ENCODE measurements at places on chromosomes 4 and X.

DNA sequence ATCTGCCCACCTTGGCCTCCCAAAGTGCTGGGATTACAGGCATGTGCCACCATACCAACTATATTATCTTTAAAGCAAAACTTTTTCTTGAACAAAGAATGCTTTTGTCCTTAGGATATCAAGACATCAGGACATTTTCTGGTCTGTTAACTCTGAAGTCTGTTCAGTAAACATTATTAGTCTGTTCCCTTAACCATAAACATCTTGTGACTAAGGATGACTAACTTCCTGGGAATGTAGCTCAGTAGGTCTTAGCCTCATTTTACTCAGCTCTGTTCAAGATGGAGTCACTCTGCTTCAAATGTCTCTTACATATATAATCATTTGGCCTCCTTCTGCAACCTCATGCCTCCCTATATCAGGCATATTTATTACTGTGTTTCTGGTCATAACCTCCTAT, 122.9 kb downstream of the UBE2NL start:
- no peak for DNase-seq

- no peak for DNase-seq
These were observed 357.8 kb downstream of the MID1IP1 start for GRCh38 chrX:39158801-39159657.

- DNase-seq = no peak
These were observed 2144.2 kb upstream of the AGA start for GRCh38 chr4:179586460-179586859.

DNA sequence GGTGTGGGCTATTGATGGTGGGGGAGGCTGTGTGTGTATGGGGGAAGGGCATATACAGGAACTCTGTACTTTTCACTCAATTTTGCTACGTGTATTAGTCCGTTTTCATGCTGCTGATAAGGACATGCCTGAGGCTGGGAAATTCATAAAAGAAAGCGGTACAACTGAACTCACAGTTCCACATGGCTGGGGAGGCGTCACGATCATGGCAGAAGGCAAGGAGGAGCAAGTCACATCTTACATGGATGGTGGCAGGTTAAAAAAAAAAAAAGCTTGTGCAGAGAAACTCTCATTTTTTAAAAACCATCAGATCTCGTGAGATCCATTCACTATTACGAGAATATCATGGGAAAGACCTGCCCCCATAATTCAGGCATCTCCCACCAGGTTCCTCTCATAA, 152.3 kb downstream of the NEK1 start:
- DNase-seq = no peak

DNA sequence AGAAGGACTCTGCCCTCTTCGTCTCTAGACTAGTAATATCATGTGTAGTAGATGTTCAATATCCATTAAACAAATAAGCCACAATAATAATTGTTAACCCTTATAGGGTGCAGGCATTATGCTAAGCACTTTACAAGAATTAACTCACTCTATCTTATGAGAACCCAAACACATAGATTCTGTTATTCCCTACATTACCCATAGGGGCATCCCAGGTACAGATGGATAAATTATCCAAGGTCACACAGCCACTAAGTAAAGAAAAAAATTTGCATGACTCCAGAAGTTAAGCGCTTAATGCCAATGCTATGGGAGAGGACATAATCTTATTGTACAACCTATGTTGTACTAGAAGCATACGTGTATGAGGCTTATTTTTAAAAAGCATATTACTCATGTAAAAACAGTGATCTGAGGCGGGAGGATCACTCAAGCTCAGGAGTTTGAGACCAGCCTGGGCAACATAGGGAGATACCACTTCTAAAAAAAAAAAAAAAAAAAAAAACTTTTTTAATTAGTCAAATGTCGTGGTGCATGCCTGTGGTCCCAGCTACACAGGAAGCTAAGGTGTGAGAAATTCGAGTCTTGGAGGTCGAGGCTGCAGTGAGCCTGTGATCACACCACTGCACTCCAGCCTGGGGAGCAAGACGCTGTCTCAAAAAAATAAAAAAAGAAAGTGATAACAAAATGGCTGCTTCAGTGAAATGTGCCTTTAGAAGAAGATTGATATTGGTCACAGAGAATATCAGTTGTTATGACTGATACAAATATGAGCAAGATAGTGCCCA, 13.6 kb downstream of the LDB2 start:
- no peak for DNase-seq

- no peak for DNase-seq
These were observed 39.5 kb downstream of the SLC7A11 start for GRCh38 chr4:138202686-138203085.

GRCh38 chr4:119833611-119834010, 205.0 kb upstream of the PDE5A start:
- no peak for DNase-seq

GRCh38 chrX:33725535-33726210, 406.4 kb downstream of the FAM47A start:
- DNase-seq = no peak

DNA sequence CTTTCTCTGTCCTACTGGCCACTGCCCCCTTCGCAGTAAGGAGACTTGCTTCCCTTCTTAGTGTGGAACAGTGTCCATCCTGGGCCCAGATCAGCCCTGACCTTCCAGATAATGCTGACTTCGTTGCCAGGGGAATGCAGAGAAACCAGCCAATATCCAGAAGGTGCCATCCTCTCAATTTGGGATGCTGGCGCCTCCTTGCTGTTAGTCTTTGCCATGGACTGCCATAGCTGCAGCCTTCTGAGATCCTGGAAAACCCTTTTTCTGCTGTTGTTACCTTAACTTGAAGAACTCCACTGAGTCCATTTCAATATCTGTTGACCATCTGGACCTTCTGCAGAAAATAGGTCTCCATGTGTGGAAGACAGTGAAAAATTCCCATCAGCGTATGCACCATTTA, 21.8 kb downstream of the RAI2 start:
- DNase-seq = no peak

- no peak for DNase-seq
These were observed 541.9 kb upstream of the BOD1L1 start for GRCh38 chr4:14169460-14169859.

DNA sequence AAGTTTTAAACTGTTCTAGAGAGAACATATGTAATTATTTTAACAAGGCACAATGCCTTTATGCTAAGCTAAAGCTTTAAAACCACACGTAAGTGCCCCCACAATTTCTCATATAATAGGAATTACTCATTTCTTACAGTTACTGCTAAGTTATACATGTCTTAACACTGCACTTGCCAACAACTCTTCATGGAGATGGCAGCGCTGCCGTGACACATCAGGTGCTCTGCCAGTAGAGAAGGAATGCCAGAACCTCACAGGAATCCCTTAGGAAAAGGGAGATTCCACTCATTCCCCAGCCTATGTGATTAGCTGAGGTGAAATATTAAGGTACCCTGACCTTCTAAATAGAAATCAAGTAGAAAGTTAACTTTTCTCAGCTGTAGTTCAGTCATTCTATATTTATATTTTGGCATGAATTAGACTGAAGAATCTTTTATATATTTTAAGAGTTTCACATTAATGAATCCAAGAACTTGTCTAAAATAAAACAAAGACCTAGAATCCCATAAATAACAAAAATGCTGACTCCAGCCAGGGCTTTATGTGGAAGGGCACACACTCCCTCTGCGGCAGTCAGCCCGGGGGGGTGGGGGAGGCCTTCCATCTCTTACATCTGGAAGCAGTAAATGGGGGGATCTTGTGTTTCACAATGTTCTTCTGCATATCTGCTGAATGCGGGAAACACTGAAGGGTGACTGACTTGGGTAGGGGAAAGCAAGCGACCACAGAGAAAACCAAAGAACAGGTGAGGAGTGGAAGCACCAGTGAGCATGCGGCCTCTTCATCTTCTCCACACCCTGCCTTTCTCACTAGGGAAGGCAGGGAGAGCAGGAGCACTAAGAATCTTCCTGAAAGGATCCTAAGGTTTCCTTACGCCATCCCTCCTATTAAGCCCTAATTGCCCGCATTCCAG, 23.7 kb downstream of the ACSL1 start:
- DNase-seq = no peak

DNA sequence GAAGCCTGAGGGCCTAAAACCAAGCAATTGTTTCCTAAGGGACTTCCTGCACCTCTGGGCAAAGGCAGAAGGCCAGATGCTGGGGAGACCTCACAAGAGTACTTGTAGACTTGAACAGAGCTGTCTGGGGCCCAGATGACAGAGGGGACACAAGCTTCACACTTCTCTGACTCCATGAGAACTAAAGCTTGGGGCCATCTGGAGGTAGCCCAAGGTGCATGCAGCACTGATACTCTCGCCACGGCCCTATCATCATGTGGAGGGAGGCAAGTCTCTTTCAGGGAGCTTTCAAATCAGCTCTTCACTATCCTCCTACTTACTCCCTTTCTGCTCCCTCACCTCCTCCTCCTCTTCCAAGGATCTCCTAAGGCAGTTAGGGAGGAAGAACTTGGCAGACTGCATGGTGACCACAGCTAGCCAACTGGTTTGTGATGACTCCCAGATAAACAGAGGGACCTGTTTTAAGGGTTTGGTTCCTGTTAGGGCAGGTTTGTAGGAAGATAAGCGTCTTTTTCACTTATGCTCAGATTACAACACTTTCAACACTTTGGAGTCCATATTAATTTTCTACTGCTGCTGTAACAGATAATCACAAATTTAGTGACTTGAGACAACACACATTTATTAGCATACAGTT, 23.8 kb downstream of the MSL3 start:
- no peak for DNase-seq

GRCh38 chr4:108607079-108607815, 13.1 kb upstream of the RPL34 start:
- no peak for DNase-seq

GRCh38 chrX:114619874-114620273, 36.0 kb downstream of the HTR2C start:
- no peak for DNase-seq

DNA sequence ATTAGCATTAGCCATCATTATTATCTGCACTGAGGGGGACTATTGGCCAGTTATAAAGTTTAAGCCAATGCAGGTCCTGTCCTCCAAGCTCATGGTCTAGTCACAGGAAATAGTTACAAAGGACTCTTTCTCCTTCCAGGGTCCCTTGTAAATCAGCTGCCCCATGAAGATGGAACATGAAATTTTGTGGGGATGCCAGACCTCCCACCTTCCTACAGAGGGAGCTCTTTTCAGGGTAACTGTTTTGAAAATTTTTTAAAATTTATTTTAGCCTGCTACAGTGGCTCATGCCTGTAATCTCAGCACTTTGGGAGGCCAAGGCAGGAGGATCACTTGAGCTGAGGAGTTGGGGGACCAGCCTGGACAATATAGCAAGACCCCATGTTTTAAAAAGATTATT, 124.4 kb upstream of the SLC34A2 start:
- DNase-seq = no peak

DNA sequence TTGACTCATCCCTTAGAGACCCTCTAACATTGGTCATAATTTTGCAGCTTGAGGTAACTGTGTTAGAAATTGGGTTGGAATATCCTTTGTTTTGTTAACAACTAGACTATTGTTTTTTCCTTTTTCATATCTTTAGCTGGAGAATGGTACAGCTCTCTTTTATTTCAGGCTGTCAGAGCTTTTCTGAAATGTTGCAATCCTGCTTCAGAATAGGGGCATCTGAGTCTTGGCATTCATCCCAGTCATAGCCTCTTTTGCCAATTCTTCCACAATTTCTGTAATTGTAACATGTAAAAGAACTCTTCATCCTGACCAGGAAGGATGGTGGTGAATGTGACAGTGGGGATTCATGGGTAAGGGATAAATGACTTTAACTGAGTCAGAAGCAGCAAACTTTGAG, 128.7 kb downstream of the FHIP1A start:
- no peak for DNase-seq

GRCh38 chrX:24805201-24805600, 111.5 kb downstream of the POLA1 start:
- no peak for DNase-seq

- DNase-seq = no peak
These were observed 1.5 kb downstream of the MND1 start for GRCh38 chr4:153346031-153346430.

DNA sequence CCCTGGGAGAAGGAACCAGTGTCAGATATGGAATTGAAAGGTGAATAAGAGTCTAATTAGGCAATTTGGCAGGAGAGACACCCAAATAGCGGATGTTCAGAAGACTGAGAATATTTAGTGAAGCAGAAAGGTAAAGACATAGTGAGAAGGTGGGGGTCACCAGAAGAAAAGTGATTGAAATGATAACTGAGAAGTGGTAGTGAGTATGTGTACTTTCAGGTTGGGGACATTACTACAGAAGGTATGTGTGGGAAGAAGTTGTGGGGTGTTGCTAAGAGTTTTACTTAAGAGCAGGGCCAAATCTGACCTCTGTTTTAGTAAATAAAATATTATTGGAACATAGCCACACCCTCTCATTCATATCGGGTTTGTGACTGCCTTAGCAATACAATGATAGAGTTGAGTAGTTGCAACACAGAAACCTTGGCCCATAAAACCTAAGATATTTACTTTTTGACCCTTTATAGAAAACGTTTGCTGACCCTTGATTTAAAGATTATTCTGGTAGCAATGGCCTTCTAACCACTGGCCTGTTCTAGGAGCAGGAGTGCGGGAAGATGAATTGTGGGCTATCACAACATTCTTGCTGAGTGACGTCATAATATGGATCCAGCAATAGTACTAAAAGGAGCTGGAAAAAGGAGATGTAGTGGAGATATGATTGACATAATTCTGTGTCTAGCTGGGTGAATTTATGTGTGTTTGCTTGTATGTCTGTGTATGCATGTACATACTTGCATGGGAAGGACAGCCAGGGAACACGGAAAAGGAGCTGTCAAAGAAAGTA, 115.3 kb downstream of the HS3ST1 start:
- no peak for DNase-seq

DNA sequence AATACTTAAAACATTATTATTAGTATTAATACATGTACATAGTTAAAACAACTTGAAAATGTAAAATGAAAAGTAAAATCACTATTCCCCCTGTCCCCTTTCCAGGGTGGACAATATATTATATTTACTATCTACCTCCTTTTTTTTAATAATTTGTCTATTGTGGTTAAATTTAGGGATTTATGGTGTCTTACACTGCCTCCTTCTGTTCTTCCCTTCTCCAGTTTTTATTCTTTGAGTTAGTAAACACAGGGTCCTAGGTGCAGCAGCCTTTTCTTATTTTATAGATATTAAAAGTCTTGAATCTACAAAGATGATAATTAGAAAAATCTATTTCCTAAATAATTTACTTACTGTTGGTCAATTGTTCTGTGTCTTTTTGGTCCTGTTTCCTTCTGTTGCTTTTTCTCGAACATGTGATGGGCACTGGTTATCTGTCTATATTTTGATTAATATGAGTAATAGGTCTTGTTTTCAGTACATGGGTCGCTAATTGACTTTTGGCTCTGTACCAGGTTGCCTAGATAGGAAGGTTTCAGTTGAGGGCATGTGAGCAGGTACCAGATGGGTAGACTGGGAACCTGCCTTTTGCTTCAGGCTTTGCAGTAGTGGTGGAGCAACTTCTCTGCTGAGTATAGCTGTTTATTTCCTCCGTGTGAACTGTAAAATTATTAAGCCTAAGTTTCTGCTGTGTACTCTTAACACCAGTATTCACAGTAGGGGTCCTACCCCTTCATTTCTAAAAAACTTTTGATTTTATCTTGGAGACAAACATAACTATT, 1.1 kb downstream of the NUDT9 start:
- no peak for DNase-seq

GRCh38 chrX:13283950-13284546, 35.8 kb downstream of the ATXN3L start:
- DNase-seq = no peak

Measured in AG04449 (cell line).